ENCODE measurements at places on chromosomes 11 and 22.

DNA sequence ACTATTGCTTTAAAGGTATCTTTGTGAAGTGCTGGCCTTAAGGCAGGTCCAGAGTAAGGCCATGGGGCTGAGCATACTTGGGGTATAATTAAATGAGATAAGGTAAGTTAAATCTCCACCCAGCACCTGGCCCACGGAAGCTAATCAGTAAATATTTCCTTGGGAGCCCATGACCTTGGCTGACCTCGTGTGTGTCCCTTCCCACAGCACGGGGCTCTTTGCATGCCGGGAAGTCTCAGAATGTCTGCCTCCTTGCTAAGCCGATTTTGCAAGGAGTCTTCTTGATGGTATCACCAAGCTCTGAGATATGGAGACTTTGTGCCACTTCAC is 46.5 kb downstream of the ADM start:
- DNase-seq = no peak

GRCh38 chr11:131498631-131499160 is 128.3 kb downstream of the NTM start:
- DNase-seq = no peak

DNA sequence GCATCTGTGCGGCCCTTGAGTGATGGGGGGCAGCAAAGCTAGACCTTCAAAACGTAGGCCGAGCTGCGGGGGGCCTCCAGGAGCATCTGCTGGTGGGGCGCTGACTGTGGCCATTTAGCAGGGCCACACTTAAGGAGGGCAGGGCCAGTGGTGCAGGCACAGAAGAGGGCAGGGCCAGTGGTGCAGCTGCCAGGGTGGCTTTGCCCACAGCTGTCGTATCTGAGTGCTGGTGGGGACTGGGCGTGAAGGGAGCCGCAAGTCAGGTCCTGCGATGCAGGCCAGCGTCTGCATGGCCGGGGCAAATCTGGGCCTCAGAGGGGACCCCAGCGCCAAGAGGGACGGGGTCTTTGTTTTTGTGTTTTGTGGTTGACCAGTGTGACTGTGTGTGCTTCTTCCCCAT is 27.7 kb downstream of the RNH1 start:
- DNase-seq = no peak

GRCh38 chr11:73258104-73259035 is 13.8 kb upstream of the P2RY6 start:
- DNase-seq = no peak

GRCh38 chr22:24421428-24421931 is 5.9 kb upstream of the ADORA2A start:
- no peak for DNase-seq

DNA sequence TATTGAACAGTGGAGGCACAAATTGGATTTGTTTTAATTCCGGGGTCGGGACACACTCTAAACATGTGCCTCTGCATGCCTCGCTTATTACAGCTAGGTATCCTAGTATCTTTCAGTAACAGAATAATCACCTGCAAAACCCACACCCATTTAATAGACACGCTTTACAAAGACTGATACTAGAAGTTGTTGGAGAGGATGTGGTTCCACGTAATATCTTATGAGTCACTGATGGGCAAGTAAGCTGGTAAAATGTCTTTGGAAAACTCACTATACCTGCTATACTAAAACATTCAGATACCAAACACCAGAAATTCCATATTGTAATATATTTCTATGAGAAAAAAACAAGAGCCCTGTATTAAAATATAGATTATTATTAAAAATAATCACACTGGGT is 84.0 kb downstream of the GGTLC2 start:
- no peak for DNase-seq

DNA sequence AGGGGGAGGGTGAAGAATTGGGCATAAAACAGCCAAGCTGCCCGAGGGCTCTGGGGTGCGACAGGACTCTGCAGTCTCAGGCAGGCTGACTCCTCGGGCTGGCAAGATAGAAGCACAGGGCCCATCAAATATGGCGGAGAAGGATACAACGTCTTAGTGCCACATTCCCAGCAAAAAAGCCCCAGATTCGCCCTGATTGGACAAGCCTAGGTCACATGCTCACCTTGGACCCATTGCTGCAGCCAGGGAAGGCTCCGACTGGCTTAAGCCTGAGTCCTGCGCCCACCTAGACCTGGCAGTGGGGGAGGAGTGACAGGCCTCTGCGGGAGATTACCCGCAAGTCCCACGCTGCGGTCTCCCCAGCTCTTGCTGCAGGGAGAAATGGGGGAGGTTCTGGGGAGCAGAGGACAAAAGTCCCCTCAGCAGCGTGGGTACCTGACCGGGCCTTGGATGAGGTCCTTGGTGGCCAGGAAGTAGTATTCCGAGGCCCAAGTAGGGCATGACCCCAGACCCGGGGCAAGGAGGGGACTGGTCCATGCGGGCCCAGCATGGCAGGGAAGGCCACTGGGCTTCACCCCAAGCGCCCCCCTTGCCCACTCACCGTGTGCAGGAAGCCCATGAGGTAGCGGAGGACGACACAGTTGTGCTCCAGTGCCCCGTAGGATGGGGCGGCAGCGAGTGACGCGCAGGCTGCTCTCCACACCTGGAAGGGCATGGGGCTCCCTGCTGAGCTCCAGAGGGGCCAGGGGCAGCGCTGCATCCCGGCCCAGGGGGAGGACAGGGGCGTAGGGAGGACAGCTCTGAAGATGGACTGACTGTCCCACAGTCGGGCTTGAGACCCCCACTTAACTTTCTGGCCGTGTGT is 113.0 kb downstream of the ARHGAP8 start:
- no peak for DNase-seq

Data from NK-92 treated with Interleukin-12 subunit alpha and Interleukin-12 subunit beta, amount 100 ng/mL, for 24 hours (cell line).